ENCODE measurements at places on chromosomes 11 and 22.

- peaks cover 11% of the 10 kb centered on the region for H3K4me1 ChIP-seq
- DNase-seq = no peak
- no peak overlapping the region for H3K4me3 ChIP-seq
- peaks cover 29% of the 10 kb centered on the region for H3K27me3 ChIP-seq
- H3K27ac ChIP-seq = no peak overlapping the region
- no peaks in the 10 kb centered on the region for H3K36me3 ChIP-seq
Observed at GRCh38 chr11:17736579-17736893, 2.0 kb downstream of the KCNC1 start.

DNA sequence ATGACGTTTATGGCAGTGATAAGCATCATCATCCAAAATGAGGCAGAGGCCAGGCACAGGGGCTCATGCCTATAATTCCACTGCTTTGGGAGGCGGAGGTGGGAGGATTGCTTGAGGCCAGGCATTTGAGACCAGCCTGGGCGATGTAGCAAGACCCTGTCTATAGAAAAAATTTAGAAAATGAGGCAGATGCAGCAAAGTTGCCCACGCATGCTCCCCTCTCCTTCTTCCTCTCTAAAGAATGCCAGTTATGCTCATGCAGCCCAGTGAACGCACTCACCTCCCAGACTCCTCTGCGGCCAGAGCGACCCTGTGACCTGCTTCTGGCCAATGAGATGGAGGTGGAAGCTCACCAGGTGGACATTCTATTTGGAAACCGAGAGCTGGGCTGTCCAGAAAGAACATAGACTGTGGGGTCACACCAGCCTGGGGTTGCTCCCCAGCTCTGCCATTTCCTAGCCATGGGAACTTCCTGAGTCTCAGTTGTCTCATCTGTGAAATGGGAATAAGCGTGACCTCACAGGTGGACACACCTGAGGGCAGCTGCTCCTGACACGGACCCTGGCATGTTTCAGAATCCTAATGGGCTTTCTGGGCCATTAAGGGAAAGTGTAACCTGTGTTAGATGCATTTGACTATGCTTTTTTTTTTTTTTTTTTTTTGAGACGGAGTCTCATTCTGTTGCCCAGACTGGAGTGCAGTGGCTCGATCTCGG, 44.9 kb downstream of the MCM5 start:
- H3K4me3 ChIP-seq = no peak overlapping the region
- no peak for DNase-seq
- H3K27me3 ChIP-seq = peaks cover 2% of the 10 kb centered on the region
- peaks cover 26% of the 10 kb centered on the region for H3K4me1 ChIP-seq
- peaks cover 23% of the 10 kb centered on the region for H3K36me3 ChIP-seq

- H3K4me3 ChIP-seq = no peak overlapping the region
- no peaks in the 10 kb centered on the region for H3K36me3 ChIP-seq
- peak; percentile 67 for DNase-seq
- H3K4me1 ChIP-seq = peaks cover 31% of the 10 kb centered on the region
- no peak overlapping the region for H3K27ac ChIP-seq
Observed at GRCh38 chr11:44556735-44557409, 8.6 kb upstream of the CD82 start.

DNA sequence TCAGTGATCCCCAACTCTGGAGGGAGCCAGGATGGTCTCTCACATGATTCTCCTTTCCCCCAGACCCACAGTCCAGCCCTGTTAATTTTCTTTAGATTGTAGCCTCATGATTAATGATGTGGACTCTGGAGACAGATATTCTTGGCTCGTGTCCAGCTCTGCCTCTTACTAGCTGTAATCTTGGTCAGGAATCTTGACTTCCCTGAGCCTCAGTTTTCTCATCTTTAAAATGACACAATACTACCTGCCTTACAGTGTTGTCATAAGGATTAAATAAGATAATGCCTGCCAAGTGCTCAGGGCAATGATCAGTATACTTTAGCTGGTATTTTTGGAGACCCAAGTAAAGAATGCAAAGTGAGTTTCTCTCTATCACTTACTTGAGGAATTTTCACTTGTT, 60.0 kb downstream of the SPECC1L start:
- DNase-seq = no peak
- H3K27me3 ChIP-seq = no peaks in the 10 kb centered on the region
- no peaks in the 10 kb centered on the region for H3K4me1 ChIP-seq
- peaks cover 41% of the 10 kb centered on the region for H3K36me3 ChIP-seq
- H3K4me3 ChIP-seq = no peak overlapping the region

DNA sequence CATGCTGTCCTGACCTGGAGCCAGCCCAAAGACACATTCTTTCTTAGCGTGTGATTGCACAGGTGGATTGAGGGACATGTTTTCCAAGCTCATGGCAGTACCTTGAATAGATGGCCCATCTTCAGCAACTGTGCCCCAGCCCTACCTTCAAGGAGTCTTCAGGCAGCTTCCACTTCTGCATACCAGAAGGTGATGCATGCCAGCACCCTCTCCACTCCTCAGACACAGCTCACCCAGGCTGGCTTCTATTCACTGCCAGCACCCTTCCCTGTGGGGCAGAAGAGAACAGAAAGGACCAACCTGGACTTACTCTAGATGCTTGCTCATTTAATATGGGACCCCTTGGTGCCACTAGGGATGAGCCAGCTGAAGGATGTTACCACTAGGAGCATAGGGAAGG, 466.4 kb upstream of the ISX start:
- no peak overlapping the region for H3K27ac ChIP-seq
- H3K4me3 ChIP-seq = no peak overlapping the region
- no peaks in the 10 kb centered on the region for H3K4me1 ChIP-seq
- H3K36me3 ChIP-seq = no peaks in the 10 kb centered on the region
